ENCODE measurements at places on chromosomes 1 and 21.

DNA sequence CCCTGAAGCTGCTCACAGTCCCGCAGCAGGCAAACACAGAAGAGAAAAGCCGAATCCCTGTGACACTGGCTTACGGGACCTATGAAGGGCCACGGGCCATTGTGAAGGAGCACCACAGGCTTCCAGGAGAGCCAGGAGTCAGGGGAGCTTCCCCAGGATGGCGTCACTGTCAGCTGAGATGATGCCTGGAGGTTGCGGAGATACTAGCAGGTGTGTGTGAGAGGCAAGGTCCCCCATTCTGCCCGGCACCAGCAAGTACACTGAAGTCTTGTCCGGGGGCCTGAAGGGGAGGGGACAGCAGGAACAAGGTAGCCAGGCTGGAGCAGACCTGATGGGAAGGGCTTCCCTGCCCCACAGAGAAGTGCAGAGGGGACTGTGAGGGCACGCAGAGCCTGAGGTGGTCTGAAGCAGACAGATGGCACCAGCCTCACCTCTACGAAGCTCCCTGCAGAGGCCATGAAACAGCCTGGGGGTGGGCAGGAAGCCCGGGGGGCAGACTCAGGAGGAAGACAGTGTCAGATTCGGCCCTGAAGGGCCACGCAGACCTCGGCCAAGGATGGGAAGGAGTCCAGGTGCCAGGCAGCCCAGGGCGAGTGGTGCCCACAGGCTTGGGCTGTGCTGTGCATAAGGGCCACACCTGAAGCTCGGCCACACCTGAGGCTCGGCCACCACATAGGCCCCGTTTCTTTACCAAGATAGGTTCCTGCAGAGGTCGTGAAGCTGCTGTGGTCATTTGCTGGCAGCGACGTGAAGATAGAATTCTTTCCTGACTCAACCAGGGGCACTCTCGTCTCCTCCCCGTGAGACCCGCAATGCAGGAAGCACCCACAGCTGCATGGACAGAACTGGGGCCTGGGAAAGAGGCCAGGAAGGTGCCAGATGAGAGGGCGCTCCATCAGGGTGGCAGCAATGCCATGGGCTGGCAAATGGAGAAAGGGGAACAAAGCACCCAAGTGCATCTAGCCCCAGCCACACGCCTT lies 10.1 kb downstream of the TCP10L start:
- DNase-seq: no peak

- DNase-seq: no peak
These were observed 7.3 kb upstream of the PMVK start for GRCh38 chr1:154943649-154944400.

DNA sequence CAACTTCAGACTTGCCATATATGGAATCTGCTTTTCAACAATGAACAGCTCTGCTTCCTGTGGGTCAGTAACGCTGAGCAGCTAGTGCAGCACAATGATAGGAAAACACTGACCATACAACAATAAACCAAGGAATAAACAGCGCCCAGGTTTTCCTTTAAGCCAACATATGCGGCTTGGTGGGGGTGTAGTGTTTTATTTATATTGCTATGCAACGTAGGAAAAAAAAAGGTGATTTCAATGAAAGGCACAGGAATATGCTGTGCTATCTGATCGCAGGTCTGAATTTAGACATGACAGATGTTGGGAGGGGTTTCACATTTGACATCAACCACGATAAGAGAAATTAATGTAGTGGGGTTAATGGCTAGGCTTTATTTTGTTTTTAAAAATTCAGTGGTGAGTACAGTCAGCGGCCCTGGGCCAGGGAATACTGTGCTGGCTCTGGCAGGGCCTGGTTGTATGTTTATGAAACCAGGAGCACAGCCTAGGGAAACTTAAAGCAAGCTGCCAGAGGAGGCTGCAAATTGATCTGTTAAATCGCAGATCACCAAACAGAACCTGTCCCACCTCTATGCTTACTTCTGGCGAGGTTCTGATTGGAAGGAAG lies 4.3 kb downstream of the TSPAN2 start:
- DNase-seq: no peak

DNA sequence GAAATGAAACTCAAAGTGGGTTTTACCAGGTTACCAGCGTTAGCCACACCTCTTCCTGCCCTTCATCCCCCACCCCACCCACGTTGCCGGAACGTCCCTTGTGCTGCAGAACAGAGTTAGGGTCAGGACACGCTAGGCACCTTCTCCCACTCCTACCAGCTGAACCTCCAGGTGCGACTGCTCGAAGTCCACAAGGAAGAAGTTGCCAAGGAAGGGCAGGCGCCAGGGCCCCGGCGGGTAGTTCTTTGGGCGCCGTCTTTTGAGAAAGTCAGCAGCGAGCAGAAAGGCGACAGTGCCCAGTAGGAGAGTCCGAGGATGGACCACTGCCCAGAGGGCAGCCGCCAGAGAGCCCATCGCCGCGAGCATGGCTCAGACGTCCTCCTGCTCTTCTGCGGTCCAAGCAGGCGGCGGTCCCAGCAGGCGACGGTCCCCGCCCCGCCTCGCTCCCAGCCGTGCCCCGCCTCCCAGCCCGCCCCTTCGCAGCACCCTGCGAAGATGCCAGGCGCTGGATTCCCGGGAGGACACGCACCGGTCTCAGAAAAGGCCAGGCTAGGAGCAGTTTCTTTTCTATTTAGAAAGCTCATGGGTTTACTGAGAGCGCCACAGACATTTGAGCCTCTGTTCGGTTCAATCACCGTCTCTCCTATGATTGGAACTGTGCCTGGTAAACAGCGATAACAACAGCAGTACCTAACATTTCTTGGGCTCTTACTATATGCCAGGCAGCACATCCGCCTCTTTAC lies at the start of gene CYP2J2:
CYP2J2 (minus strand) TSS at position 393 of the 743 bp plus-strand sequence; CDS start at position 366, 27 bp downstream.
- no peak for DNase-seq

DNA sequence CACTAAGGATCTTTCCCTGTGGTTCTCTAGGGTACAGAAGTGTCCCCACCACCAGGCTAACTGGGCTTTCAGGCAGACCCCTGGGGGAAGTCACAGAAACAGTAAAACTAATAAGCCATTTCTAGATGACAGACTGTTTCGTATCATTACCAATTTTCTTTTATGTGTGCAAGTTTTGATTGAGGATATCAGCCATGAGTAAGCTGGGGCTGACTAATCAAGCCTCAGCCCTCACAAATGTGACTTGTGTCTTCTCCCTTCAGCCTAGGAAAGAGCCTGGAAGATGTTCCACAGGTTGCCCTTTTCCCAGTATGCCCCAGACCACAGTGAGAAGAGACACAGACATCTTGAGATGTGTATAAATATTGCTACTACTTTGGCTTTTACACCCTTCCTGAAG lies 10.5 kb downstream of the PTGFRN start:
- DNase-seq: no peak

DNA sequence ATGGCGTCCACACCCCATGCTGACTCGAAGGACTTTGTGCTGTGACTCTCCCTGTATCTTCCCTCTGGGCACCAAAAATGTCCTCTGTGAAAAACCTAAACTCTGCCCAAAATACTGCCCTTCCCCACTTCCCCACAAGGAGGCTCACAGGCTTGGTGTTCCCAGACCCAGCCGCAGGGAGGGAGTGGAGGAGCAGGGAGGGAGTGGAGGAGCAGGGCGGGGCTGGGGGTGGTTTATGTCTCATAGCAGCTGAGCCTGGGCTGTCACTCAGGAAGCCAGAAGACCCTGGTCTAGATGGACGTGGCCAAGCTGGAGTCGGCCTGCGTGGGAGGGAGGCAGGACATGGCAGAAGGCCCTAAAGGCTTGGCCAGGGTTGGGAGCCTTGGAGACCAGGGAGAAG lies 461.7 kb downstream of the PTPRU start:
- no peak for DNase-seq

GRCh38 chr1:224245188-224245587 lies 62.1 kb downstream of the DEGS1 start:
- no peak for DNase-seq

DNA sequence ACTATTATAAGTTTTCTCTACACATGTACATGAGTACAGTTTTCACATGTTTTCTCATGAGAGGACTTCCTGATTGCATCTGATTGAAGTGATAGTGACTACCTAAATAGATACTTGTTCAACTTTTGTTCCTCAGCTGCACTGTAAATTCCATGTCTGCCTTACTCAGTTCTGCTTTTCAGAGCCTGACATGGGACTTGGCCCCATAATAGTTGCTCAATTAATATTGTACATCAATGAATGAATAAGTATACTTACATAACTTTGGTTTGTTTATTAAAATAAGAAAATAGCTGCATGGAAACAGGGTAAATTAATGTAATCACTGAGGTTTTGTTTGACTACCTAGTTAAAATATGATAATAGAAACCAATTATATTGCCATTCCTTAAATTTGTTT lies 78.7 kb downstream of the HMCN1 start:
- DNase-seq: no peak

DNA sequence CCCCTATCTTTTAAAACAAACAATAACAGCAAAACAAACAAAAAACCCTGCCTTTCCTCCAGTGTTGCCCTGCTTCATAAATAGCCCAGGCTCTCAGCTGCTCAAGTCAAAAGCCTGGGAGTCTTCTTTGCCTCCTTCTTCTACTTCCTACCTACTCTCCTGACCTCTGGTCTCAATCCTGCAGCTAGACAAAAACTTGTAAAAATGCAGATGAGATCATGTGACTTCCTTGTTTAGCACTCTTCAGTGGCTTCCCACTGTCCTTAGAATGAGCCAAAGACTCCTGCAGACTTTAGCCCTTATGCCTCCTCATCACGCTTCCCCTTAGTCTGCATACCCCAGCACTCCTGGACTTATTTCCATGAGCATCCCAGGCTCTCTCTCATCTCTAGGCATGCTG lies 55.0 kb upstream of the ZNF644 start:
- no peak for DNase-seq

- no peak for DNase-seq
These were observed 251.3 kb downstream of the KCNH1 start for GRCh38 chr1:210882414-210883221.

DNA sequence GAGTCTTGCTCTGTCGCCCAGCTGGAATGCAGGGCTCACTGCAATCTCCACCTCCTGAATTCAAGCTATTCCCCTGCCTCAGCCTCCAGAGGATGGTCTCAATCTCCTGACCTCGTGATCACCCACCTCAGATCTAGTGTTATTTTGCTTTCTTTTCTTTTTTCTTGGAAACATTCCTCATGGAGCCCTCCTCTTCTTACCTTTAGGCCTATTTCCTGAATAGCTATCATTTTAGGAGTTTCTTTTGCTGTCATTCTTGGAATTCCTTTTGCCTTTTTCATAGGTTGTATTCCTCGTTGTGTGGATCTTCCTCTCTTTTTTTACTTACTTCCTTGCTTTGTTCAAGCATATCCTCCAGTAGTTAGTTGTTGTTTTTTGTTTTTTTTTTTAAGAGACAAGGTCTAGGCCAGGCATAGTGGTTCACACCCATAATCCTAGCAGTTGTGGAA lies 173.8 kb downstream of the RASAL2 start:
- DNase-seq: no peak

All from effector memory CD4-positive, alpha-beta T cell (primary cell).